AG04450 (cell line): ENCODE measurements at places on chromosomes 1 and 21.

- DNase-seq = no peak
Measured at GRCh38 chr1:39173119-39173994, 31.1 kb upstream of the MACF1 start.

GRCh38 chr1:213138391-213138790, 87.3 kb downstream of the RPS6KC1 start:
- no peak for DNase-seq

GRCh38 chr1:21216835-21217811, 40.4 kb upstream of the EIF4G3 start:
- DNase-seq = no peak

GRCh38 chr1:25825605-25826004, 5.9 kb downstream of the MTFR1L start:
- no peak for DNase-seq

DNA sequence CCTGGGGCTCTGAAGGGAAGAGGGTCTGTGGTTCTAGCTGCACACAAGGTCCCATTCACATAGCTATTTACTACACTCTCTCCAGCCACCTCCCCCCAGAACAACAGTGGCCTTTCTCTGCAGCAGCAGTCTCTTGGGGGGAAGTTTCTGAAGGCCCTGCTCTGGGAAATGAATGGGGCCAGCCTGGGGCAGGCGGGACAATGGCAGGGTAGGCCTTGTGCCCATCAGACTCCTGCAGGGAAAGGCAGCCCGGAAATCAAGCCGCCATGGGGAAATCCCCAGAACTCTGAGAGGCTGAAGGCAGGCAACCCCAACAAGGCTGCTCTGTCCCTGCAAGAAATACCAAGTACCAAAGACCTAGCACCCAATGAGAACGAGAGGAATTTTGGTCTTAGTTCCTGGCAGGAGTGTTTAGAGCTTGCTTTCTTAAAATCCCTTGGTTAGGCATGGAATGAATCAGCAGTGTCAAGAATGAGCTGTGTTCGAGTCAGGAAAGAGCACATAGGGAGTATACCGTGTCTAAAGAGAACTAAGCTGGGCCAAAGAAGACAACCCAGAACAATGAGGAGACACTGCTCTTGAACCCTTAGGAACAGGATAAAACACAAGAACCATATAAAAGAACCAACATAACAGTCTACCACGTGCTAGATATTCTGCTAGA, 11.3 kb downstream of the ARHGEF11 start:
- DNase-seq = no peak

GRCh38 chr1:11481019-11481418, 2.1 kb downstream of the DISP3 start:
- DNase-seq = no peak

GRCh38 chr1:36514501-36514900, 31.8 kb upstream of the CSF3R start:
- no peak for DNase-seq

- no peak for DNase-seq
Measured at GRCh38 chr1:6775261-6776043, 9.8 kb upstream of the CAMTA1 start.

DNA sequence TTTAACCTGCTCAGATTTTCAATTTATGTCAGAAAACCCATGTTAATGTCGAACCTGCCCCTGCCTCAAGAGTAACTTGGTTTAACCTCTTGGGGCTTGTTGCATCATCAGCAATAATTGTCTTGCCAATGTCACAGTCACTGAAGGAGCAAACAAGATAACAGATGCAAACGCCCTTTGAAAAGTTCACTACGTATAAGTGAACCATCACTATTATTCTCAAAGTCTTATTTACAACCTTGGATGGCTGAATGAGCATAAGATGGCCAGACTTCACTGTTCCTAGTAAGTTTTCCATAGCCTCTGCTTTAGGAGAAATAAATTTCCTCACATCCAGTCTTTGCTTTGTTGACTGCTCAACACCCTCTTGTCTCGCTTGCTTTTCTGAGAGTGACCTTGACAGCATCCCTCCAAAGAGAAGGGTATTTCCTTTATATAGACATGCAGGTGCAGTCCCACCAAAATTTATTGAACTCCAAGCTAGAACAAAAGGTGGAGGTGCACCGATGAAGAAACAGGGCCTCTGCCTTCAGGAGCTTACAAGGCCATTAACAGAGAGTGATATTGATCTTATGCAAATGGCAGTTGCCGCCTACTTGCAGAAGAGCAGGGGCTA, 749 bp upstream of the LRIG2 start:
- no peak for DNase-seq

- DNase-seq = no peak
Measured at GRCh38 chr1:162951553-162952315, 90.8 kb upstream of the CCDC190 start.

- no peak for DNase-seq
Measured at GRCh38 chr1:1670866-1671265, 12.1 kb upstream of the CDK11B start.

GRCh38 chr1:209391792-209392191, 191.7 kb upstream of the CAMK1G start:
- no peak for DNase-seq

- DNase-seq = no peak
Measured at GRCh38 chr1:115440733-115441132, 102.7 kb upstream of the NGF start.

DNA sequence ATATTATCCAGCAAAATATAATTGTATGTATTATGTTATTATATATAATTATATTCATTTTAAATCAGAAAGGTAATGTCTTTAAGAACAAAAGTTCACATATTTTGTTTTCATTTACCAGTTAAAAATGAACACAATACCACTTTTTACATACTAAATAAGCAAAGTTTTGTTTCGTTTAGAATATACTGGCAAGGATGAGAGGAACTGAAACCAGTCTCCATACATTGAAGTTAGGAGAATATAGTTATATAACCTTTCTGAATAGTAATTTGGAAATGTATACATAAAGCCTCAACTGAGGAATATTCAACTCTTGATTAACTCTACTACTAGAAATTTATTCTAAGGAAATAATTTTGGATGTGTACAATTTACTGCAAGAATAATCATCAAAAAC, 110.5 kb downstream of the ZNF644 start:
- DNase-seq = no peak

- DNase-seq = no peak
Measured at GRCh38 chr21:41201385-41201784, 33.4 kb downstream of the BACE2 start.

DNA sequence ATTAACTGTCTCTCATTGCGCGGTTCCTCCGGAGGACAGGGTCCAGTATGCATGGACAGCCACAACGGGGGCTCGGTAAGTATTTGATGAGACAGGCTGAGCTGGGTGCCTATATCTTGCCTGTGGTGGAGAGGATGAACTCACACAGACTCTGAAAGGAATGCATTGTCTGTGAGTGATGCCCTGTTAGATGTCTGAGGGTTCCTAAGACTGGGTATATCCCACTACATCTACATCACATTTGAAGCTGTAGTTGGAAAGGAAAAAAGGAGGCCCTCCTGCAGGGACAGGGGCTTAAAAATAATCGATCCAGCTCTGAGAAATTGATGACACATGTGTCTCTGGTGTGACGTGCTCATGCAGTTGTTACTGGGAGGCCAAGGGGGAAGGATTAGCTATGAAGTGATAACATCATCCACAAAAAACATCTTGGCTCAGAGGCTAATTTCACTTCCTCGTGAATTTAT, 1.9 kb downstream of the ADARB1 start:
- DNase-seq = no peak

- DNase-seq = peak; percentile 38
Measured at GRCh38 chr1:246161626-246162025, 345.5 kb downstream of the SMYD3 start.

- DNase-seq = no peak
Measured at GRCh38 chr1:51247022-51247421, 10.9 kb downstream of the RNF11 start.

GRCh38 chr1:183571678-183572268, 18.5 kb downstream of the NCF2 start:
- DNase-seq = no peak

DNA sequence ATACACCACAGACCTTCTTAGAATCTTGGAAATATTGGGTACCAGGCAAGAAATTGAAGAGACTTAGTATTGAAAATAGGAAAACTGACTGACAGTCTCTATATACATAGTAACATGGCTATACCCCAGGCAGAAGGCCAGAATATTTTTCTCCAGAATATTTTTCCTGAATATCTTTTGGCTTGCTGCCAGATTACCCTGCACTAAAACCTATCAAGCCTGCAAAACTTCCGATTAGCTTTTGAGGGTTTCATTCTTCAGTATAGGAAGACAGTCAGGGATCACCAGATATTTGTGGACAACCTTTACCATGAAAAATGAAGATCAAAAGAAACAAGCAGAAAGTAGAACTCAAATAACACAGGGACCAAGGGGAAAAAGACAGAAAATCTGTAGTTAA, 187.9 kb downstream of the LRRC7 start:
- DNase-seq = no peak

DNA sequence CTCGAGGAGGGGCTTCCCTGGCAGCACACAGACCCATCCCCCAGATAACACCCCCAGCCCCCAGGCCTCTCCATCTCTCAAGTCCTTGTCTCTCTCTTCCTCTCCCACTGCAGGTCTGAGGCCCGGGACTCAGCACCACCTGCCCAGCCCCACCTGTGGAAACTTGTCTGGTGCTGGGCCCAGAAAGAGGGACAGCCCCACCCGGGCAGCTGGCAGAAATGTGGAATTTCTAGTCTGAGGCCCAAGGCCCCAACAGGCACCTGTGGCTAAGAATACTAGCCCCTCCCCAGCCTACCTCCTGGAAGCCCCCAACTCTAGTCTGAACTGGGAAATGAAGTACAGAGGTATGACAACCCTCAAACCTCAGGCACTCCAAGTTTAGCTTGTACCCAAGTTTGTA, 15.4 kb downstream of the TTC39A start:
- DNase-seq = no peak

DNA sequence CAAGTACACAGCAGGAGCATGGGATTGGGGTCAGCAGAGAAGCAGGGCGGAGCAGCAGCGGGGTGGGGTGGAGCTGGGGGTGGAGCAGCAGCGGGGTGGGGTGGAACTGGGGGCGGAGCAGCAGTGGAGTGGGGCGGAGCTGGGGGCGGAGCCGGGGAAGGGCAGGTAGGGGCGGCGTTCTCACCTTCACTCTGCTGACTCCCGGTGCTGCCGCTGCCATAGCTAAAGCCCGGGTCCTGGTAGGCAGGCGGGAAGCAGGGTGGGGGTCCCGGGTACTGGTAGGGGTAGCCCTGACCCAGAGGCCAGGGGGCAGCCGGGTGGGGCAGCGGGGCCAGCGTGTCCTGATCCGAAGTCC, 6.7 kb downstream of the TAS1R3 start:
- DNase-seq = no peak

GRCh38 chr1:101069158-101069557, 43.6 kb upstream of the DPH5 start:
- DNase-seq = no peak

GRCh38 chr1:200866521-200866920, 6.3 kb upstream of the GPR25 start:
- DNase-seq = no peak
